Naive B cell (primary cell): ENCODE measurements at places on chromosomes 16 and 17.

GRCh38 chr17:47701608-47702007, 7.6 kb downstream of the TBKBP1 start:
- no peak for DNase-seq

DNA sequence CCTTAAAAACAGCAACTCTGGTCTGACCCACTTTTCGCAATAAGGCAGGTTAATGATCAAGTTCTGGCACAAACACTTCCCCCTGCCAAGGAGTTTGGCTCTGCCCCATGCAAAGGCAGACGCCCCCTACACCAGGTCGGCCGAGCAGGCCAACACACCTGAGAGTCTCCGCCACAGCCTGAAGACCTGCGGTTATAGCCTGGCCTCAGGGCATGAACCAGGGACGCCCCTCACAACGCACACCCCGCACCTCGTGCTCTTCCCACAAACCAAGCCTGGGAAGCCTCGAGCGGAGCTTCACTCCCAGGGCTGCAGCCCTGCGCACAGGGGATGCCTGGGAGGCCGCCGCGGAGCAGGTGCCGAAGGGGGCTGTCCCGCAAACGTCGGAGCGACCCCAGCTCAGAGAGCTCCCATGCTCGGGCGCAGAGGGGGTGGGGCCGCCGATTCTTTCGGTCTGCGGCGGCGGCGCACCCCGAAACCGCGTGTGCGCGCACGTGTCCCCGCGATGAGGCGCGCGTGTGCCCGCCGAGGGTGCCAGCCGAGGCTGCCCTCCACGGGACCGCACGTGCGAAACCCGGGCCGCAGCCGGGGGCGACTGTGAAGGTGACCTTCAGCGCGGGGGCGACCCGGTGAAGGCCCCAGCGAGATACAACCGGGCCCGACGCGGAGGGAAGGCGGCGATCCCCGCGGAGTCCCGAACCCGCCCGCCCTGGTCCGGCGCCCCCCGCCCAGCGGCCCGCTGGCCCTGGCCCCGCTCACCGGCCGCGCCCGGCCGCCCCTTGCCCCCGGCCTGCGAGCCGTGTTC, 559 bp downstream of the CLUH start:
- peak; percentile 12 for DNase-seq

GRCh38 chr17:526425-526824, 173.8 kb upstream of the RPH3AL start:
- DNase-seq, result no peak

DNA sequence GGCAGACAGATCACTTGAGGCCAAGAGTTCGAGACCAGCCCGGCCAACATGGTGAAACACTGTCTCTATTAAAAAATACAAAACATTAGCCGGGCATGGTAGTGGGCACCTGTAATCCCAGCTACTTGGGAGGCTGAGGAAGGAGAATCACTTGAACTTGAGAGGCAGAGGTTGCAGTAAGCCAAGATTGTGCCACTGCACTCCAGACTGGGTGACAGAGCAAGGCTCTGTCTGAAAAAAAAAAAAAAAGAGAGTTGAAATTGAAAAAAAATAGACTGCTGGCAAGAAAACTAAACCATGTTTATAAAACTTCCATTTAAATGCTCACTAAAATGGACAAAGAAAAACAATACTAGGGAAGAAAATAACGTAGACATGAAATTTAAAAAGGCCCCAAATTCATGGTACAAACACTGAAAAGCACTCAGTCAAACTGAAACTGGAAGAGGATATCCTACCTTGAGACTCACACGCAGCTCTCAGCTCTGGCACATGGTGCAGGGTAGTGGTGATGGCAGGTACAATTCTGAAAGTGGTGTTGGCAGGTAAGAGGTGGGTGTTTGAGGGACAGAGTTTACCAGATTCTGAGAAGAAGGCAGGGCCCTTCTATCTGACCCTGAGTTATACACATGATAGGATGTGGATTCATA, 19.3 kb downstream of the CNTROB start:
- no peak for DNase-seq

- DNase-seq, result no peak
These were observed 76.6 kb upstream of the TNRC6A start for GRCh38 chr16:24652803-24653202.
